ENCODE measurements at places on chromosomes 7 and 10. TPM values are rescaled to one million over a fixed set of nuclear protein-coding genes. Genes with fewer than 3 reads are reported as not detected.

- DNase-seq = no peak
These were observed 4.3 kb downstream of the LHPP start for GRCh38 chr10:124465777-124466488.

- no peak for DNase-seq
These were observed 79.5 kb upstream of the PCBD1 start for GRCh38 chr10:70967591-70968587.

- DNase-seq = no peak
These were observed 651 bp upstream of the ARPC1A start for GRCh38 chr7:99325001-99325493.

DNA sequence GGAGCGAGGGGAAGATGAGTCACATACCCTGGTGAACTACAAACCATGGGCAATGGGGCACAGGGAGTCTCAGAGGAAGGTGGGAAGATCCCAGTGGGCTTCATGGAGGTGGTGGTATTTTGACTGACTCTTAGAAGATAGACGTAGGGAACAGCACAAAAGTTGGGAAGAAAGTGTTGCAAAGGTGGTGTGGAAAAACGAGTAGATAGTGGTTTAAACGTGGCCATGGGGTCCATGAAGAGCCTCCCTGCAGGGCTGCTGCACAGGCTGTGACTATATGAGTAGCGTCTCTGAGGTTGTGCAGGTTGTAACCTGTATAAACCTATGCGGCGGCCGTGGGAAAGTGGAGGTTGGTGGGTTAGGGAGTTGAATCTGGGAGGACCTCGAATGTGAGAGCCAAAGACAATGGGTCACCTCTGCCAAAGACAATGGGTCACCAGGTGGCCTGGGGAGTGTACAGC lies 13.8 kb downstream of the LZTS2 start:
- DNase-seq = no peak

GRCh38 chr7:69956541-69956940 lies 358.3 kb downstream of the AUTS2 start:
- DNase-seq = no peak

- DNase-seq = no peak
These were observed 745.0 kb upstream of the AUTS2 start for GRCh38 chr7:68853254-68853653.

- no peak for DNase-seq
These were observed 44.9 kb upstream of the FAM3C start for GRCh38 chr7:121440857-121441503.

DNA sequence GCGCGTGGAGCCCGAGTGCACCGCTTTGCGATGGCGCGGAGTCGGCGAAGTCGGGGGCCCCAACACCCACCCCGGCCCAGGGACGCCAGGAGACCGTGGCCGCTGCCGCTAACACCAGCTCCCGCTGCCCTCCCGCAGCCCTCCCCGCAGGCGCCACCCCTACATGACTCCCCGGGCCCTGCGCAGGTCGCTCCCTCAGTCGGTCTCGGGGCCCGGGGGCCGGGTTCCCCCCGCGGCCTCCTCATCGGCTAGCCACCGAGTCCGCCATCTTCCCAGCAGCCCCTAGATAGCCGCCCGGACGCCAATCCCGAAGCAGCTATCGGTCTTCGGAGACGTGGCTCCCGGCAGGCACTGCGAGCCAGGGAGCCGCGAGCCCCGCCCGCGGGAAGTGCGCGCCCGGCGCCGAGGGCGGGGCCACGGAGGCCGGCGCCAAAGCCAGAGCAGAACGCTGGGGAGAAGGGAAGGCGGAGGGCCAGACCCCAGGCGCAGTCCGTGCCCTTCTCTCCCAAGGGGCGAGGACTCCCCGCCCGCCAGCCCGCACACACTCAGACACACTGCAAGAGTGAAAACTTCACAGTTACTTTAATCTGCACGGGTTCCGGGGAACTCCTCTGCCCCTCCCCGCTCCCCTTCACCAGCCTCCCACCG lies at the start of gene FASTK:
TSS of gene FASTK (minus strand) at position 288 of the 648 bp plus-strand sequence. CDS start at position 245, 43 bp downstream.
- peak; percentile 94 for DNase-seq

DNA sequence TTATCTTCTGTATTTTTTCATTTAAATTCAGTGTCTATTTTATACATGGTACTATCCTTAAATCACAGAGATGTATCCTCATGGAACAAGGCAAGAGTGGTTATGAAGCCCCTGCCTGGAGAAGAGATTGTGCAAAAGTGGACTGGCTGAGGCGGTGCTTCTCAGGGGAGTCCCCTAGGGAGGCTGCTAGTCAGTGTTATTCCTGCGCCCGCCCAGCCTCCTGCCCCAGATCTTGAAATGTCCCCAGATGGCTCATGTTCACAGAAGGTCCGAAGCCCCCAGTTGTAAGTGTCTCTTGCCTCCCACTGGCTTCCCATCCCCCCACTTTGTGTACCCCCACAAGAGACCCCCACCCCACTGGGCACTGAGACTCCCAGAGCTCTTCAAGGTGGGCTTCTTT lies 366.9 kb downstream of the TNS3 start:
- DNase-seq = no peak

- DNase-seq = no peak
These were observed 103.4 kb upstream of the SEMA3D start for GRCh38 chr7:85290269-85290668.

DNA sequence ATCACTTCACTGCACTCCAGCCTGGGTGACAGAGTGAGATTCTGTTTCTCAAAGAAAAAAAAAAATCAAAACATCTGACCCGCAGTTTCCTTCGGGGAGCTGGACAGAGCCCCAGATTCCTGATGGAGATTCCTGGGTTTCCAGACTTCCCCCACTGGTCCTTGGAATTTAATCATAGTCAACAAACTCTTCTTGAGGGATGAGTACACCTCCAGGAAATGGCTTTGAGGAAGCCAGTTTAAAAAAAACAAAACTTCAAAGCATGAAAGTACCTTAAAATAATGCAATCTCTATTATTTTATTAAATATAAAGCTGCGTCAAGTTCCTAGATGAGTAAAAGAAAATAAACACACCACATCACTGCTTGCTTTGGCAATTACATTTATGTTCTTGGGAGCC lies 1.2 kb upstream of the MAD1L1 start:
- DNase-seq = no peak

GRCh38 chr7:144821067-144821466 lies 14.8 kb downstream of the TPK1 start:
- DNase-seq = no peak

- peak; percentile 39 for DNase-seq
These were observed 217.2 kb upstream of the MKLN1 start for GRCh38 chr7:131110297-131111080.

DNA sequence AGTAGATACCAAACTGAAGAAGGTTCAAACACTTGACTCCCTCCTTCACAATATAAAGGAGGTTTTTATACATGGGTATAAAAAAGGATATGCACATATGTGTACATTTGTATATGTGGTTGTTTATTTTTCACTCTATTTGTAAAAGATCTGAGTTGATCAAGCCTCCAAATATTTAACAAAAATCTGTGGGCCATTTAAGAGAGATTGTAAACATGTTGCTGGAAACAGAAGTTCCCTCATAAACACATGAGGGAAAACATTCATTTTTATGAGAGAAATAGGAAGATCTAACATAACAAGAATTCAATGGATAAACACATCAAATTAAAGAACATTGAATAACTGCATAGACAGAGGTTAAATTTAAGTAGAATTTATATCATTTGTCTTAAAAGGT lies 81.7 kb downstream of the COL28A1 start:
- no peak for DNase-seq

DNA sequence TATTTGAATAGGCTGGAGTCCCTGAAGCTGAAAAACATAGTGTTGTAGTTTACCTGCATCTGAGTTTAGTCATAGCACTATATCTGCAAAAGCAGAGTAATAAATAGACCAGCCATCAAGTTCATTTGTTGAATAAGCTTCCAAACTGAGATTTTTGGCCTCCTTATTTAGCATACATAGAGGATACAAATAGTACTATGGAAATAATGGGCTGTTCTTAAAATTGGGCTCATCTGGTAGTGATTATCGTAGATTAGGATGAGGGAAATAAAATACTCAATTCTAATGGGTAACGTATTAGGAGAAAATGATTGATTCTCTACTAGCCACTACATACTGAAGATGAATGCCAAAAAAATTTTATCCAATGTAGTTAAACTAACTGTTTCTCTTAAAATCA lies 41.4 kb upstream of the TMEM196 start:
- DNase-seq = no peak

GRCh38 chr7:74183653-74184450 lies 9.7 kb downstream of the EIF4H start:
- no peak for DNase-seq

GRCh38 chr7:158759245-158759614 lies 54.6 kb upstream of the NCAPG2 start:
- no peak for DNase-seq

- DNase-seq = peak; percentile 48
These were observed 160.9 kb upstream of the CSTF2T start for GRCh38 chr10:51860257-51860656.

GRCh38 chr7:2173189-2173827 lies 59.4 kb downstream of the MAD1L1 start:
- DNase-seq = no peak

DNA sequence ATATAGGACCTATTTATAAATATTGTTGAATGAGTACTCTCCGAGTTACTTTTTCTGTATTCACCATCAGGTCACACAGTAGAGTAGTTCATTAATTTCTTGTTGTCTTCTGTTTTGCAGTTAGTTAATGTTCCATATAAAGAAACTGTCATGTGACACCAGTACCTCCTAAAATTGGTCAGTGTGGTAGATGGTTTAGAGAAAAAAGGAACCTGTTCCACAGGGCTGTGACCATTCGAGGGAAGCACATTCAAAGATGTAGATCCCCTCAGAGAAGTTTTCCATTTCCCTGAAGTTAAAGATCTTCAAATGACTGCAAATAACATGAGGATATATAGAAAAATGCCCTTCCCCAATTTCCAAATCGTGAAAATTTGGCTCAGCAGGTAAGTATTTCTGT lies 45.7 kb downstream of the PRPF18 start:
- no peak for DNase-seq

DNA sequence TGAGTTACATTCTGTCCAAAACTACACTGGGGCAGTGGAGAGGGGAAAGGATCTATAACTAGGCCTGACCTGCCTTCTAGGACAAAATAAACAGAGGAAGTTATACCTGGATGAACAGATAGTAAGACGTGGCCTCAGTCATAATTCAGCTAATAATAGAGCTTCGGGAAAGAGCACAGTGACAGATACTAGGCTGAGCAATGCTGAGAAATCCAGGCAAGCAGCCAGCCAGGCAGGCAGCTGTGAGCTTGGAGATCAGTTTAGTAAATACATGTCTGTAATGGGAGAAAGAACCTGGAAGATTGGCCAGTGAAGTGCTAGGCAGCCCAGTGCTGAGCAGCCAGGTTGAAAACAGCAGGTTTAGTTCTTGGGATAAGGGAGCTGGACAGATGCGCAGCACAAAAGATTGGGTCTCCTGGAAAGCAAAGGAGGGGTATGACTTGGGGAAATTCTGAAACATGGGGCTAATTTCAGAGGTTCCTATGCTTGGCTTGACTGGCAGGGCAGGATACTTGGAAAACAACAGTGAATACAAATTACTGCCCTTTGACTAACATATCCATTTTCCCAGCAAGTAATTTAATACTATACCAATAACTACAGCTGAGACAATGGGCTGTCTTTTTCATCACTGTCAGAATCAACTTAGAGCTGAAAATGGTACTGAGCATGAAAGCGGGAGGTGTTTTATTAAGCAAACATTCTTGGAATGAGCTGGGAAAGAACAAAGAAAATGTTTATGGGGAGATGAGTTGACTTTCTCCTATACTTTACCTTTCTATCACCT lies 140.8 kb downstream of the DGKB start:
- DNase-seq = peak; percentile 78

DNA sequence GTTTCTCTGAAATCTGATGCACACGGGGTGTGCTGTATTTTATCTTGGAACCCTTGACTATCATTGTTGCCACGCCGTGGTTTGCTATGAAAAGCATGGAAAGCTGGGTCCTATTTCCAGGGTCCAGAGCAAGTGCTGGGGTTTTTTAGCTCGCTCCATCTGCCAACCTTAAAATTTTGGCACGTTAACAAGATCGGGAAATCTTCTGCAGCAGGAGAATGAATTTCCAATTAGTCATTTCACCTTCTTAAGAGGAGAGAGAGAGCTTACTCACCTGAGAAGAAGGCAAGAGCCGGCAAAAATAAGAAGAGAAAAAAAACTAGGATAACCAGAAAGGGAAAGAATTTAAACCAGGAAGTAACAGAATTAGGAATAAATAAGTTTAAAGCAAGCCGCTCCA lies 223.6 kb upstream of the CELF2 start:
- no peak for DNase-seq

DNA sequence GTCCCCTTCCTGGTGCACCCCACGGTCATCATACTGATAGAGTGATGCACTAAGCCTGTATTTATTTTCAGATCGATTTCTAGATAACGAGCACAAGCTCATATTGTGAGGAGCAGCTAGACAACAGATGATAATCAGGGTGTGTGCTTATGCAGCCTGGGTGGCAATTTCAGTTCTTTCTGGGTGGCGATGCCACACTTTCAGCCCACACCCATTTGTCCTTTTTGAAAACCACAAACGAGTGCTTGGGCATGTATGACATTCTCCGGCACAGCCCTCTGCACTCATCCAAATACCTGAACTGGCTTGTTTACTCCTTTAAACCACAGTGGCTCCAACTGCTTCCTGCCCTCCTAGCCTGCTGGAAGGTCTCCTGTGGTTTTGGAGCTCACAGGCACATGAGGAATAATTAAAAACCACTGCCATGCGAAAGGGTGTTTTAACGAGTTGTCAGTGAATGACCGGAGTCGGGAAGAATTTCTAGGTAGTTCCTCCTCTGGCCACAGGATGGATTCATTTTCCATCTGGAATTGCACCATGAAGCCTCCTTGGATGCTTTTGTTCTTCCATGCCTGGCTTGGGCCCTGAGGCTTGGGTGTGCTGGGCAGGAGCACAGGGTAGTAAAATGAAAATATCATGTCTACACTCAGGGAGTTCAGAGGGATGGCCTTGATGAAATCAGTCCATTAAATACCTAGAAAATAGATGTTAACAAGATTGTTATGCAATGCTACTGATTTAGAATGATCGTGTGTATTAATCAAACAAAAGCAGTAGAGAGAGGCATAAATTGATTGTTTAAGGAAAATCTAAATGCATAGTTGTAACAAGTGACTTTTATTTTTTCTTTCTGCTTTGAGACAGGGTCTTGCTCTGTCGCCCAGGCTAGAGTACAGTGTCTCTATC lies 52.4 kb upstream of the ITGB1 start:
- no peak for DNase-seq

GRCh38 chr7:149742075-149742701 lies 31.2 kb downstream of the ZNF467 start:
- DNase-seq = peak; percentile 73

The FAM237B gene
- total RNA-seq = not detected

The LIPK gene
- not detected for total RNA-seq

The DOCK4 gene
- 13.1 TPM for total RNA-seq

The ZNF735 gene
- not detected for total RNA-seq

The TUBB8 gene
- total RNA-seq = not detected

The ALOX5 gene
- 5.8 TPM for total RNA-seq

The UNCX gene
- total RNA-seq = not detected

The SPDYE8 gene
- not detected for total RNA-seq

Data from heart left ventricle (tissue), 16 donors.